HepG2 (cell line): ENCODE measurements at places on chromosomes 7 and 10.

DNA sequence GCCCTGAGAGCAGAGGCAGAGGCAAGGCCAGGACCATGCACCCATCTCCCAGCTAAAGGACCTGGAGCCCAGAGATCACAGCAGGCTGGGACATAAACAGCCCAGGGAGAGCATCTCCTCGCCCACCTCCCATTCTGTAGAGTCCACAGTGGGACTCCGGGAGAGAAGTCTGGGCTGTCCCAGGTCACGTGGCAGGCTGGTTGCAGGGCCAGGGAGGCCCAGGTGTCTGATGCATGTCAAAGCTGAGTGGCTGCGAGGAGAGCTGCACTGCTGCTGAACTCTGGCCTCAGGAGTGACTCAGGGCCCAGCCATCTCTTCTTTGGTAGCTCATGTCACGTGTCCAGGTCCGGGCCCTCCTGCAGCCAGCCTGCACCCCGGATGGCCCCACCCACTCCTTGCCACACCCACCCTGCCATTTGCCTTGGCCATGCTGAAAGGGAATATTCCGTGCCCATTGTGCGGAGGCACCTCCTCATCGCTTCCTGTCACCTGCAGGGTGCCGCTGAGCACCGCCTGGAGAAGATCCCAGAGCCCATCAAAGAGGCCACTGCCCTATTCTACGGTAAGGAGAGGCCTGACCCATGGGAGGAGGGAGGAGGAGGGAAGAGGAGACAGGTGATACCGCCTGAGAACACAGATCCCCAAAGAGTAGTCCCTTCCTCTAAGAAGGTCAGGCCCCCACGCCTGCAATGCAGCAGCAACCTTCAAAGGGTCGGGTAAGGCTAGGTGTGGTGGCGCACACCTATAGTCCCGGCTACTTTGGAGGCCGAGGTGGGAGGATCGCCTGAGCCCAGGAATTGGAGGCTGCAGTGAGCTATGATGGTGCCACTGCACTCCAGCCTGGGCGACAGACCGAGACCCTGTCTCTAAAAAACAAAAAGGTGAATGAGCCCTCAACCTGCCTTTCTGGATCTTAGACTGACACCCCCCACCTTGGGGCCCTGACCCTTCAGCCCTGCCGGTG is 12.6 kb upstream of the SH2B2 start:
- DNase-seq, result peak; percentile 96

GRCh38 chr10:60237977-60238758 is 151.5 kb downstream of the ANK3 start:
- no peak for DNase-seq

GRCh38 chr10:9992661-9993060 is 1025.0 kb upstream of the CELF2 start:
- no peak for DNase-seq

DNA sequence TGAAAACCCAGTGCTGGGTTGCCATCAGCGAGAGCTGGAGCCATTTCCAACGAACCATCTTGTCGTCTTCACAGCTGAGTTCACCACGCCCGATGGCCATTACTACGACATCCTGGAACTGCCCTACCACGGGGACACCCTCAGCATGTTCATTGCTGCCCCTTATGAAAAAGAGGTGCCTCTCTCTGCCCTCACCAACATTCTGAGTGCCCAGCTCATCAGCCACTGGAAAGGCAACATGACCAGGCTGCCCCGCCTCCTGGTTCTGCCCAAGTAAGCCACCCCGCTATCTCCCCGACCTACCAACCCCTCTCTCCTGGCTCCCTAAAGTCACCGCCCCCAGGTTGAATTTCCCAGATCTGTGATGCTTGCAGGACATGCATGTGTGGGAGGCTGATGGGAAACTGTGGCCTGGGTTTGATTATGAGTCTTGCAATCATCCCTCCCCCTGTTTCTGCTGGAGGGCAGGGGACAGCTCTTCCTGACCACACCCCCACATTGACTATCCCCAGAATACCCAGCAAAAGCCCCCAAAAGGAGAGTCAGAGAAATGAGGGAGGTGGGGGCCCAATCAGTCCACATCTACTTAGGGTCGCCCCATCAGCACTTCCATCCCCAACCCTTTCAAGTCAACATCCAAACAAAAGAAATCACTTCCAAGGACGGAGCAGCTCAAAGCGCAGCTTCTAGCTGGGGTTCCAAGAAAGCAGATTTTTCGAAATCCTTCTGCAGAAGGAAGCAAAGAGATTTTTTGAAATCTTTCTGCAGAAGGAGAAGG is 6.9 kb downstream of the SERPINE1 start:
- DNase-seq, result no peak

- DNase-seq, result peak; percentile 81
Measured at GRCh38 chr10:73413528-73414229, at the start of gene ANXA7. Gene ANXA7, minus strand, starts transcription at chr10:73414058. Its CDS starts 13,202 bp downstream, at chr10:73400856.

DNA sequence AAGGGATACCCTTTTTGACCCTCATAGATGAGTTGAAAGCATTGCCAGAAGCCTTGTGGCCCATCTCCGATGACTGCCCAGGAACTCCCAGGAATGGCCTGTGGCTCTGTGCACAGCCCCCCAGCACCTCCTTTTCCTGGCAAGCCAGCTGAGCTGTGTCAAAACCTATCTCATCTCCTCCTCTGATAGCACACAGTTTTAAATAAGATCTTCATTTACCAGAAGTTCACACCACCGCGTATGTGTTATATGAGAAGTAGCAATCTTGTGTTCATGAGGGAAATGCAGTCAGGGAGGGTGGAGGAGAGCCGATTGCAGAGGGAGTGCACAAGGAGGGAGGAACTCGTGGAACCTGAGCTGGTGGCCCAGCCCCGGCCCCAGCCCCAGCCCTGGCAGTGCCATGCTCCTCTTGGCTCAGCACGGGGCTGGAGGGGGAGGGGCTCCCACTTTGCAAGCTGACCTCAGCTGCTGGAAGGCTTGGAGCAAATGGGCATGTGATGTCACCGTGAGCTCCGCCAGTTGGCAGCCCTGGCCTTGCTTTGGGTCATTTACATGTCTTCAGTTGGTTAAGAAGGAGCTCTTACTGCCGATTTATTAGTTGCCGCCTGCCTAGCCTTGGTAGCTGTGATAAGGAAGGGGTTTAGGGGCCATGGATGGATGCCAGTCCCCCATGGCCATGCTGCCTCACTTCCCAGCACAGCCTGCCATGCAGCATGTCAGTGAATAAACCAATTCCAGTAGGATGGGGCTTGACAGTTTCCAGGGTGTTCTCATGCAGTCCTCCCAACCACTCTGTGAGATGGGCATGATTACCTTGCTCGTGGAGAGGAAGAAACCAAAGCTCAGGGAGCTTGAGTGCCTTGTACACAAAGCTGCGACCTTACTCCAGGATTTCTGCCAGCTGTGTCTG is 20.0 kb downstream of the UNC5B start:
- DNase-seq, result no peak

GRCh38 chr10:34236931-34237330 is 578.2 kb downstream of the PARD3 start:
- DNase-seq, result no peak

DNA sequence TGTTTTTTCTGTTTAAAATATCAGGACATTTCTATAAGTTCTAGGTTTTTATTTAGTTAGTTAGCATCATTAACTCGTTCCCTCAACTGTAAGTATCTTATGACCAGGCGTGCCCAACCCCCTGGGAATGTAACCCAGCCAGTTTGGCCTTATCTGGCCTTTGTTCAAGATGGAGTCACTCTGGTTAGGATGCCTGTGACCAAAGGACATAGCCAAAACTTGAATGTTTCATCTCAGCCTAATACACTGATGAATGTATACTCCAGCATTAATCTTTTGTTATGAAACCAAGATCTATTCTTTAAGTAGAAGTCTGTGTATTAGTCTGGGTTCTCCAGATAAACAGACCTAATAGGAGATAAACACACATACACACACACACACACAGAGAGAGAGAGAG is 231.4 kb downstream of the NSUN6 start:
- no peak for DNase-seq

DNA sequence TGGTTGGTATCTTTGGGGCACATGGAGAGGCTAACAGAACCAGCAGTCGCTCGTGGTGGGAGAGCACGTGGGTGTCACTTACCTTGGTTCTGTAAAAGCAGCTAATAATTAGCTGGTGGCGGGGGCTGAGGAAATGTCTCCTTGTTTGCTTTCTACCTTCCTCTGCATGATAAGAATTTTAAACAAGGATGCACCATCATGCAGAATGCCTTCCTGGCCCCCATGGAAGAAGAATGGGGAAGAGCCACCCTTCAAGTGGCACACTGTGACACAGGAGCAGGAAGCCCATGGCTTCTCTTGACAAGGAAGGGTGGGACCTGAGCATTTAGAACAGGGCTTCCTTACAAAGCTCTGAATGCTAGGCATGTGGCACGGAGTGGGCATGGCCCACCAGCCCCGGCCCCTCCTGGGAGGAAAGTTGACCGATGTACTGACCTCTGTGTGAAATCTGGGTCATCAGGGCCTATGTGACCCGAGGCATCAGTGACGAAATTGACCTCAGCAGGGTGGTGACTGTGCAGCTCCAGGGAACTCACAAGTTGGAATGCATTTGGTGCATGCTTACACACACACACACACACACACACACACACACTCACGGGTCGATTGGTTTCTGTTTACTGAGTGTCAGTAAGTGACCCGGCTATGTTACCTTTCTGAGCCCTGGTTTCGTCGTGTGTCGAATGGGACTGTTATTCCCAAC is 116.9 kb upstream of the ANLN start:
- DNase-seq, result peak; percentile 85

- DNase-seq, result no peak
Measured at GRCh38 chr7:37098762-37099161, 349.9 kb downstream of the ELMO1 start.

DNA sequence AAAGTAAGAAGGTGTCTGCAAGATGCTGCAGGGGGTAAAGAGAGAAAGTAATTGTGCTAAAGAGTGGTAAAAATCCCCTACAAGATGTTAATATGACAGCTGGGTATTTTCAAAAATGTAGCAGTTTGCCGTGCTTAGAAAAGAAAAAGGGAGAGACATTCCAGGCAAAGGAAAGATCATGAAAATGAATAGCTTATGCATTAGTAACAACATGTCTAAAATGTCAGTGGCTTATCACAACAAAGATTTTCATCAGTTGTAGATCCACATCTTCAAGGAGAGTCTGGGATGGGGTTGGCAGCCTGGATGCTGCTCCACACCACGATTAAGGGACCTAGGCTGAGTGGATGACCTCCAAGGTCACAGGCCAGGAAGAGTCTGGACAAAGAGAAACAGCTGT is 920.9 kb downstream of the GRID1 start:
- no peak for DNase-seq

DNA sequence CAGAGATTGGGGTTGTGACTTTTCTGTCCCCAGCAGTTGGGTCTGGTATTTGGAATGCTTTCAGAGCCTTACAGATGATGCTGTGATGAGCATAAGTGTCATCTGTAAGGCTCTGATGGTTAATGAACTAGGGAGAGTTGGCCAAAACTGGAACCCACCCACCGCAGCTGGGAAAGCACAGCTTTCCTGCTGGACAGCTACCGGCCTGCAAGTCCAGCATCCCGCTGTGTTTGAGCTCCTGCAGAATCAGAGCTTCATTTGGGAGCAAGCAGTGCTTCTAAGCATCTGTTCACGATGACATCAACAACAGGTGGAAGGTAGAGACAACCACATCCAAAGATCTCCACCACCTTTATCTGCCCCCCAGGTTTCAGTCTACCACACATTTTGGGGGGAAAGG is 11.7 kb downstream of the UCN3 start:
- no peak for DNase-seq

- DNase-seq, result no peak
Measured at GRCh38 chr10:119860866-119861607, 11.6 kb downstream of the MCMBP start.

GRCh38 chr7:29611941-29612544 is 48.4 kb downstream of the PRR15 start:
- no peak for DNase-seq

DNA sequence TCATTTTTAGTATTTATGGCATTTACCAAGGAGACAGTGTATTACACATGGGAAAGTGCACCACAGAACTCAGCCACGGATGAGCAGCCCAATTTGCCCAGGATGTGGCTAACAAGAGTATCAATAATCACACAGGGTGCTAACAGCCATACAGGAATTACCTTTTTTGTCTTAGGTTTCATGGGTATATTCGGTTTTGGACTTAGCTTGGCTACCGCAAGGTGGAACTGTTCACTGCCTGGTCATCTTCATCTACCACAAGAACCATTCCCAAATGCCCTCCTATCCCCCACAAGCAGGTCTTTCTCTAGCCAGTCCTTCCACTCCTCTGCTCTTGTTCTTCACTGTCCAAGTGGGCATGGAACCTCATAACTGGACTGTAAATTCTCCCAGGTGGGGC is 6.0 kb downstream of the PDLIM1 start:
- no peak for DNase-seq

- no peak for DNase-seq
Measured at GRCh38 chr10:131695496-131696165, 205.2 kb upstream of the PPP2R2D start.

- DNase-seq, result no peak
Measured at GRCh38 chr10:124918191-124918830, 23.6 kb upstream of the ZRANB1 start.

DNA sequence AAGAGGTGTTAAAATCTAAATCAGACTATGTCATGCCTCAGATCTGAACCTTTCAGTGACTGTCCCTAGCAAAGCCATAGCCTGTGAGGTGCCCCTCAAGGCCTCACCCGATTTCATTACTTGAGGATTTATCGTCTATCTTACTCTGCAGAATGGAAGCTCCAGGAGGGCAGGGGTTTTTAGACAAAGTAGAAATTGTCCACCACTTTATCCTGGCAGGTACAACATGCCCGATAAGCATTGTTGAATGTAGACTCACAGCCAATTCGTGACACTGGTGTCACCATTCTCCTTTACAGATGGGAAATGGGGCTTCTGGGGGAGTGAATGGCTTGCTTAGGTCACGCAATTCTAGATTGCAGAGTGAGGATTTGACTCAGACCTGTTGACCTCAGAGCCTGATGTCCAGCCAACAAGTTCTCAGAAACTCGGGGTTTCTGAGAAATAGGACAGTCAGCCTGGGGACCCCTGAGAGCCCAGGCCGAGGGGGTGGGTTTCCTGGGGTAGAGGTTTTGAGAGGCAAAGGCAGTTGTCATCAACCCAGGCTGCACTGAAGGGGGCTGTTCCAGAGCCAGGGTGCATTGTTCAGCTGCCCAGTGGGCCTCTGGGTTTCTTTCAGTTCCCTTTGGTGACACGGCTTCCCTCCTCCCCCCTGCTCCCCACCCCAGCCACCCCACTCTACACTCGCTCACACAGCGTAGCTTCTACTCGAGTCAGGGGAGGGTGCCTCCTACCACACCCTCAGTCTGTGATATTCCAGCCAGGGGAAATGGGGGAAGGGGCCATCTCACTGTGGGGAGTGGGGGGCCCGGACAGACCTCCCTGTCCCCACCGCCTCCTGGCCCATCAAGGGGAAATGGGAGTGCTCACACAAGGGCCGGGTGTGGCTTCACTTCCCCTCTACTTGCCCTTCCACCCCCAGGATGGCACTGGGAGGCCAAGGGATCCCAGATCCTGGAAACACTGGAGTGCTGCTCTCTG is 3.1 kb upstream of the IRF5 start:
- no peak for DNase-seq
